Smooth muscle cell of trachea (primary cell): ENCODE measurements at places on chromosomes 7 and 10. TPM values are rescaled to one million over a fixed set of nuclear protein-coding genes. Genes with fewer than 3 reads are reported as not detected.

CCDC3 gene
- total RNA-seq, result under 0.01 TPM in 1 of 2 replicates, not detected in the other

TRIM73 gene
- 0.44 and 3.1 TPM in 2 replicates for total RNA-seq

GDF10 gene
- total RNA-seq, result 44.9 and 178 TPM in 2 replicates

LOXL4 gene
- 14.1 and 78.2 TPM in 2 replicates for total RNA-seq

INPP5A gene
- 37.8 and 54.6 TPM in 2 replicates for total RNA-seq

NT5C2 gene
- 54.1 and 62.8 TPM in 2 replicates for total RNA-seq

STOX1 gene
- total RNA-seq, result 0.17 TPM in 1 of 2 replicates, not detected in the other

ACSM6 gene
- not detected in 2 replicates for total RNA-seq

MRLN gene
- not detected in 2 replicates for total RNA-seq

SCART1 gene
- total RNA-seq, result 3.0 and 3.9 TPM in 2 replicates

FAM180A gene
- 68.3 and 80.0 TPM in 2 replicates for total RNA-seq

SLF2 gene
- total RNA-seq, result 36.9 and 37.5 TPM in 2 replicates

DLG5 gene
- total RNA-seq, result 46.1 and 75.8 TPM in 2 replicates
